ENCODE measurements at places on chromosomes 3 and 15. TPM values are rescaled to one million over a fixed set of nuclear protein-coding genes. Genes with fewer than 3 reads are reported as not detected.

- DNase-seq = no peak
These were observed 10.6 kb downstream of the ATP8B4 start for GRCh38 chr15:50108461-50108860.

DNA sequence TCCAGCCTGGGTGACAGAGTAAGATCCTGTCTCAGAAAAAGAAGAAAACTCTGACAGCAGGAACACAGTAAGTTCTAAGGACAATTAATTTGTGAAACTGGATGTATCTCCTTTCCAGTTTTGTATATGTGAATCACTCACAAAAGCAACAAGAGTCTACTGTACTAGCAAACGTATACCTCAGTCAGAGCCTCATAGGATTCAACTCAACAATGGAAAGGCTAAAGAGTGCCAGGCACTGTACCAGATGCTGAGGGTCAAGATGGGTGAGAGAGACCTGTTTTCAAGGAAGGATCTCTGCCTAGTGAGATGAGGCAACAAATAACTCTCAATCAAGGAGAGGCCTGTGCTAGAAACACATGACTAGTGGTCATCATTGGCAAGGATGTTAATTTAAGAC lies 14.9 kb downstream of the TBL1XR1 start:
- no peak for DNase-seq

DNA sequence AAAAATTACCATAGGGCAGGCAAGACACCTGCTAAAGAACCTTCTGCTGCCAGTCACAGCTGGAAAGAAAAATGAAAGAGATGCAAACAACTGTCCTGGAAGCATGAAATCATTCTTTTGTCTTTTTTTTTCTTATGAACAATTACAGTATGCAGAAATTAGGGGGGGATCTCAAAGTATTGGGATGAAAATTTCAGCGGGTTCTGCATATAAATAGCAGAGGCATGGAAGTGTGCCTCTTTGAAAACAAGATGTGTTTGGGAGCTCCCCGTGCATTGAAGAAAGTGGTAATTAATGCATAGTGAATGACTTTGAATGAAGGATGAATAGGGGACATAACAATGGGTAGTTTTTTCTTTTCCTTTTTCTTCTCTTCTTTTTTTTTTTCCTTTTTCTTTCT lies 431.2 kb downstream of the SOX2 start:
- DNase-seq = no peak

SORD gene
- total RNA-seq = 1.7 TPM

- no peak for DNase-seq
These were observed 6.9 kb downstream of the CCRL2 start for GRCh38 chr3:46413951-46414350.

CCRL2 gene
- total RNA-seq = 4.5 TPM

DNA sequence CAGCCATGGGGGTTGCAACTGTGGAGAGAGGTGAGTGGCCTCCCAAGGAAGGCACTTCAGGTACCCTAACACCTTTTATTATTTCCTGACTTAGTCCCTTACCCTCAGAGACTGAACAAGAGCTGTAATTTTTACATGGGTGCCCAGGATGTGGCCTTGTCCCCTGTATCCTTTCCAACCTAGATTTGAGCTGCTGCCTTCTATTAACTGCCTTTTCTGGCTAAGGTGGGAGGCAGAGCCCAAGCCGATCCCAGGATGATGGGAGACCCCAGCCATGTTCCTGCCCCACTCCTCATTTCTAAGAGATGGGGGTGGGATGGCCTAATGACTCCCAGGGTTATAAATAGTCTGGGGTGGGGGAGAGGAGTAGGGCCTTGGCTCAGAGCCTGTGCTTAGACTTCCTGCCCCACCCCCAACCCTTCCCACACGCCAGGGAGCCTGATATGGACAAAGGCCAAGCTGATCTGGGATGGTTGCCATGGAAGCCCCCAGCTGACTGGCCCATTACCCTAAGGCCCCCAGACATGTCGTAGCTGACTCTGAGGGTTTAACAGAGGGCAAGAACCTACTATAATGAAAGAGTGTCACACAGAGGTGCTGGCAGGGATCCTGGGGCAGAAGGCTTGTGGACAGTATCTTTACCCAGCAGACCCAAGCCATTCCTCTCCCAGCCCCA lies 1.9 kb downstream of the KLHDC8B start:
- no peak for DNase-seq

TRH gene
- not detected for total RNA-seq

PLA2G4F gene
- total RNA-seq = not detected

- no peak for DNase-seq
These were observed 21.9 kb downstream of the MEGF11 start for GRCh38 chr15:66231394-66232266.

- no peak for DNase-seq
These were observed 69.0 kb upstream of the THBS1 start for GRCh38 chr15:39511916-39512260.

RAB6B gene
- total RNA-seq = not detected

DNA sequence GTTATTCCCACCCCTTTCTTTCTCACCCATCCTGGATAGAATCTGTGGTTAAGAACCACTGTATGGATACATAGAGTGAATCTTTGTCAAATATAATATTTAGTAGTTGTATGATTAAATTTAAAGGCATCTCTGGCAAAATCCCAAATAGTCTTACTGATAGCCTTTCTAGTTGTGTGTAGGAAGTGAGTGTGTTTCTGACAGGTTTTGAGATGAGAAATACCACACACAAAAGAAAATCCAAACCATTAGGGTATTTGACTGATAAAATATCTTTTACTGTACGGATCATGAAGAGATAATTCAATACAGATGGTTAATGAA lies 44.7 kb upstream of the PLCL2 start:
- DNase-seq = no peak

NSMCE3 gene
- 46.9 TPM for total RNA-seq

GRCh38 chr3:30476368-30477084 lies 129.9 kb upstream of the TGFBR2 start:
- DNase-seq = no peak

MCF2L2 gene
- total RNA-seq = 3.8 TPM

DNA sequence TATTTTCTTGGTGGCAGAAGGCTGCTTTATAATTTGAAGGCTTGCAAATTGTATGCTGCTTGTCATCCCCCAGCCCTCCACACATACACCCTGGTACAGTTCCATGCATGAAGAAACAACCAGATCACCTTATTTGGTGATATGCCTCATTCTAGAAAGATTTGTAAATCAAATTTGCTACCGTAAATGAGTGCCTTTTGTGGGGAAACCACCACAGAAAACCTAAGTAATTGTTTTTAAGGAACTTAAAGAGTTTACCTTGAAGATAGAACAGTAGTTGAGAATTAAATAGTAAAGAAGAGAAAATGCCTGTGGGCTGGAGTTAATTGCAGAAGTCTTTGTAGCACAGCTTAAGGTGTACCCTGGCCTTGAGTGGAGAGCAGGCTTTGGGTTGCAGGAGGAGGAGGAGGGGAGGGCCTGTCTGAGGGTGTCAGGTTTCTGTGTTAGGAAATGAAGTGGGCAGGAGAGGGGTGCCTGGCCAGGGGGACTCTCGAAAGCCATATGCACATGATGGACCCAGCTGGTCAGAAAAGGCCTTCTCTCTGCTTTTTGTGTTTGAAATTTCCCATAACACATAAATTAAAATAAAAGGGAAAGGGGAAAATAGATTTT lies 6.9 kb downstream of the NIPA2 start:
- DNase-seq = no peak

GRCh38 chr15:74019734-74020133 lies 25.2 kb downstream of the PML start:
- DNase-seq = no peak

DNA sequence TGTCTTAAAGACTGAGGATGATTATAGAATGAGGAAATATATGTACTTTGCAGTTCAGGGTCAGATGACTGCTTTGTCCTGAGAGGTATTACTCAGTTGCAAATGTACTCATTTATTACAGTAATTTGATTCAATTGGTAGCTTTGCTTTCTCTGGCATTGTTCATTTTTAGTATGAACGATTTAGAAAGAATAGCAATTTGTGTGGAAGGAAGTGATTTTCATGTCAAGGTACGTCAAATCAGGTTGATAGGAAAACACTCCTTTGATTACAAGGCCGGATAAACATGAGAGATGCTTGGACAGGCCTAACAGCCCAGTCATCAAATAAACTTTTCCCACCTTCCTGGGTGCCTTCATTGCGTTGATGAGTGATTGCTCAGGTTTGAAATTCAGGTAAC lies 53.8 kb downstream of the UNC13C start:
- DNase-seq = no peak

GOLGA6B gene
- total RNA-seq = not detected

RTP1 gene
- not detected for total RNA-seq

DNA sequence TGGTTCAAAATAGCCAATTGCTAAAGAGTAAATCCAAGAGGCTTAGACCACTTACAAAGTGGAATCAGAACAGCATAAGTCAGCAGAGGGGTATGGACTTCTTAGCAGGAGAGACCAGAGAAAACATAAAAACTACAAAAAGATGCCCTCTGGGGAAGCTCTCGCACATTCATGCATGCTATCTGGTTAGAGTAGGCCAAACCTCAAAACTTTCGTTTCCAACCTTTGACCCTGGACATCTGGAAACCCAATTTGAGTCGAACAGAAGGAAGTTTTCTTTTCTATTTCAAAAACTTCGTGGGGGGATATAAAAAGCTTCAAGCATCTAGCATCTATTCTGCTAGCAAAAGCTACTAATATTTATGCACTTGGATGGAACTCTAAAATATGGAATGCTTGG lies 523.9 kb upstream of the AGTR1 start:
- no peak for DNase-seq

- no peak for DNase-seq
These were observed 636.1 kb downstream of the NTRK3 start for GRCh38 chr15:87620393-87620792.

DNA sequence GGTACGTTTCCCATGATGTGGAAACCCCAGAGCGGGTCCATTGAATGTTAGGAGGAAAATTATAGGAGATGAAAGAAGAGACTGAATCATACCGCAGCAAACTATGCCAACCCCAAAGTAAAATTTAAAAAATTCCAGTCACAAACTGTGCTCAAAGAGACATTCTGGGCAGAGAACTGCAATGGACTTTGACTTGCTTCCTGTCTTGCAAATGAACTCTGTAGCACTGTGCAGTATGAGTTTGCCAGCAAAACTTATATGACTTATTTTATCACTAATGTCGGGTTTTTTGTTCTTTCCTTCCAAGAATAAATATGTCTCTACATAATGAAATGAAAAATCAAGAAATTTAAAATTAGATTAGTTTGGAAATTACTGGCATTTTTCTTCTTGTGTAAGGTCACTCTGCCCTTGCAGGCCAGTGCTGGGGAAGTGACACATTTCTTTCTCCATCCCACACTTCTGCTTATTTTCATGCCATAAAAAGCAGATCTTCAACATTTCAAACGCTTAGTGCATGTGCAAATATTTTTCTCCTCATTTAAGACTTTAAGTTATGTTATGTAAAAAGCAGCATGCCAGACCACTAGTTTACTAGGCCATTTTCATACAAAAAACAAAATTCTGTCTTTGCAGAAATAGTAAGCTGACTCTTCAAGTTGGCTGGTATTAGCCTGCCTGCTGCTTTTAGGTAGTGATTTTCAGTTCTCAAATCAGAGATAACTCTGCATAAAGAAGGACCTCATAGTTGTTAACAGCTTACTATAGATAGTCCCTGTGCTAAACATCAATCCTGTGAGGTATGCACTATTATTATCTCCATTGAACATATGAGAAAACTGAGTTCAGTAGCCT lies 32.2 kb upstream of the SSR3 start:
- peak; percentile 25 for DNase-seq

GRCh38 chr15:79370716-79371115 lies 59.8 kb downstream of the TMED3 start:
- no peak for DNase-seq

- no peak for DNase-seq
These were observed 511.2 kb downstream of the MECOM start for GRCh38 chr3:169152319-169152718.

- no peak for DNase-seq
These were observed 992.4 kb downstream of the NAALADL2 start for GRCh38 chr3:175851541-175851940.

DNA sequence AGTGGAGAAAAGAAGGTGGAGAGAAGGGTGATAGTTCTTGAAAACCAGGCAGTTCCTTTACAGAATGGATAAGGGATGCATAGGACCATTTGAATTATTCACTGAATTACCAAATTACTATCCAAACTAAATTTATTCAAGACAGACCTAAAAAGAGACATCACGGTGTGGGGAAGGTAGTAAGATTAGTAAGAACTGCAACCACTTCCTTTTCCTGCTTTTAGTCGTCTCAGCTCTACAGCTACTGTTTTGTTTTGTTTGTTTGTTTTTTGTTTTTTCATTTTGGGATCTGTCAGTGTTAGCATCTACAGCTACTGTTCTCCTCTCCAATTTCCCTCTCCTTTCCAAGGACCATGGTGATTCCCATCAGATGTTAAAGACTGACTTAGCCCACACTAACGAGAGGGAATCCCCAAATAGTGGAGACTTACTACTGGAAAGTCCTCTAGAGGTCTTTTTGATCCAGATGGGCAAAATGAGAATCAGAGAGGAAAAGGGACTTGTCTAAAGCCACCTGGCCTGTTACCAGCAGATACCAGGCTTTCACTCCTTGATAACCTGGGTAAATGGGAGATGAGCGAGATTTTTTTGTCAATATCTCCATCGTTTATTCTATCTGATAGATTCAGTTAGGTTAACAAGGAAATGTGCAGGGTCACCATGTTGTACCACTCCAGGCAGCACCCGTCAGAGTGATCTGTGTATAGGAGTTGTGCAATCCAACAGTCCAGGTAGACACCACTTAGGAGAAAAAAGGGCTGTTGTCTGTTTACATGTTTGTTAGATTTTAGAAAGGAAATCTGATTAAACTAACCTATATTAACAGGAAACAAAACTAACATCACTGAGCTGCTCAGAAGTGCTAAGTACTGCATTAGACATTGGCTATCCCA lies 6.0 kb downstream of the HCLS1 start:
- DNase-seq = peak; percentile 60

CPLX3 gene
- total RNA-seq = 0.16 TPM

GRCh38 chr3:149815321-149815720 lies 2.3 kb downstream of the RNF13 start:
- no peak for DNase-seq

EPHB3 gene
- 0.19 TPM for total RNA-seq

DNA sequence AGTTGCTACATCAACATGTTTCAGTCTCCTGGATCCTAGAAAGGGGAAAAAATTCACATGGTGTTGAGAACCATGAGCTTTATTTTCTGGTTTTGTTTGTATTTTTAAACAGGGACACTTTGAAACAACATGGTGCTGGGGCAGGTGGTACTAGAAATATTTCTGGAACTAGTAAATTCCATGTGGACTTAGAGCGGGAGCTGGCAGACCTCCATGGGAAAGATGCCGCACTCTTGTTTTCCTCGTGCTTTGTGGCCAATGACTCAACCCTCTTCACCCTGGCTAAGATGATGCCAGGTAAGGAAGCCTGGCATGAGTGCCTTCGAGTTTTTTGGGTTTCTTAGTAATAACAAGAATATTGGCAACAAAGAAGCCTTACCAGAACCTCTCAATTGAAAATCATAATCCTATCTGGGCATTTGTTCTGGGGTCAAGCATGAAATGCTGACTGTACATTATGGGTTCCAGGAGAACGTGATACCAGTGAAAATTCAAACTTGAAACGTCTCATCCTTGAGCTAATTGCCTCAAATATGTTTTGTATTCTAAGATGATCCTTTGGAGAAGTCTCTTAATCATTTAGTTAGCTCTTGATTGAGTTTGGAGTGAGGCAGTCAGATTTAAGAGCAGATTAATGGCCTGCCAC lies 7.9 kb downstream of the ALAS1 start:
- DNase-seq = no peak

- DNase-seq = no peak
These were observed 145.5 kb downstream of the TIGIT start for GRCh38 chr3:114439284-114439683.

Measured in CD4-positive, alpha-beta T cell (primary cell).